ENCODE measurements at places on chromosomes 1 and 21. TPM values are rescaled to one million over a fixed set of nuclear protein-coding genes. Genes with fewer than 3 reads are reported as not detected.

DUSP12 gene
- 32.4 TPM for total RNA-seq

PRELP gene
- under 0.01 TPM for total RNA-seq

KRTAP11-1 gene
- not detected for total RNA-seq

MT1HL1 gene
- total RNA-seq, result not detected

GPR25 gene
- not detected for total RNA-seq

TRIM62 gene
- 4.2 TPM for total RNA-seq

ADGRL2 gene
- total RNA-seq, result 105 TPM

THEM5 gene
- not detected for total RNA-seq

TENT5C gene
- 0.17 TPM for total RNA-seq

ATP13A2 gene
- 180 TPM for total RNA-seq

LCE1F gene
- total RNA-seq, result not detected

ZNF669 gene
- 9.0 TPM for total RNA-seq

KRTAP13-2 gene
- total RNA-seq, result not detected

CD247 gene
- not detected for total RNA-seq

CFHR5 gene
- not detected for total RNA-seq

CR2 gene
- 0.17 TPM for total RNA-seq

PGLYRP4 gene
- total RNA-seq, result 0.17 TPM

FMO1 gene
- 0.67 TPM for total RNA-seq

CD1B gene
- total RNA-seq, result not detected

RNU1-3 gene
- 1,042 TPM for total RNA-seq

CRABP2 gene
- total RNA-seq, result 7.0 TPM

SLC1A7 gene
- total RNA-seq, result not detected

LCE3D gene
- total RNA-seq, result 1.2 TPM

IGSF9 gene
- total RNA-seq, result 21.9 TPM

LMX1A gene
- total RNA-seq, result not detected

PKLR gene
- total RNA-seq, result not detected

PTPN14 gene
- total RNA-seq, result 152 TPM

KCNE2 gene
- 0.17 TPM for total RNA-seq

SPRR2A gene
- total RNA-seq, result not detected

COQ8A gene
- total RNA-seq, result 5.5 TPM

AADACL4 gene
- not detected for total RNA-seq

TMEM9 gene
- 65.3 TPM for total RNA-seq

PADI2 gene
- 1.3 TPM for total RNA-seq

EXTL1 gene
- total RNA-seq, result 6.8 TPM

POU3F1 gene
- total RNA-seq, result 0.17 TPM

EPRS1 gene
- 164 TPM for total RNA-seq

FMOD gene
- total RNA-seq, result not detected

SMCP gene
- not detected for total RNA-seq

MRAP gene
- total RNA-seq, result not detected

RGS8 gene
- not detected for total RNA-seq

INSRR gene
- total RNA-seq, result not detected

KPNA6 gene
- total RNA-seq, result 83.5 TPM

NCMAP gene
- total RNA-seq, result 1.0 TPM

B3GALT2 gene
- not detected for total RNA-seq

TRABD2B gene
- 1.2 TPM for total RNA-seq

CLEC20A gene
- not detected for total RNA-seq

AUNIP gene
- total RNA-seq, result 5.7 TPM

KRTAP19-1 gene
- total RNA-seq, result not detected

FAM72A gene
- 7.4 TPM for total RNA-seq

OLFML3 gene
- 0.83 TPM for total RNA-seq

FBXO2 gene
- 138 TPM for total RNA-seq

S100A3 gene
- 58.6 TPM for total RNA-seq

MAN1A2 gene
- total RNA-seq, result 41.5 TPM

PM20D1 gene
- not detected for total RNA-seq

TFF3 gene
- not detected for total RNA-seq

NEXN gene
- 8.2 TPM for total RNA-seq

FBXO42 gene
- total RNA-seq, result 19.8 TPM

MIS18A gene
- 4.3 TPM for total RNA-seq

KRTAP13-1 gene
- total RNA-seq, result not detected
